Peyer's patch (tissue), 4 donors: ENCODE measurements at places on chromosomes 11 and 22.

- DNase-seq = peak; percentile 76
Measured at GRCh38 chr22:46803031-46803880, 40.8 kb downstream of the TBC1D22A start.

- DNase-seq = no peak
Measured at GRCh38 chr22:33544707-33545106, 375.6 kb downstream of the LARGE1 start.

GRCh38 chr11:64620381-64620971 is 29.5 kb downstream of the SLC22A12 start:
- DNase-seq = no peak

DNA sequence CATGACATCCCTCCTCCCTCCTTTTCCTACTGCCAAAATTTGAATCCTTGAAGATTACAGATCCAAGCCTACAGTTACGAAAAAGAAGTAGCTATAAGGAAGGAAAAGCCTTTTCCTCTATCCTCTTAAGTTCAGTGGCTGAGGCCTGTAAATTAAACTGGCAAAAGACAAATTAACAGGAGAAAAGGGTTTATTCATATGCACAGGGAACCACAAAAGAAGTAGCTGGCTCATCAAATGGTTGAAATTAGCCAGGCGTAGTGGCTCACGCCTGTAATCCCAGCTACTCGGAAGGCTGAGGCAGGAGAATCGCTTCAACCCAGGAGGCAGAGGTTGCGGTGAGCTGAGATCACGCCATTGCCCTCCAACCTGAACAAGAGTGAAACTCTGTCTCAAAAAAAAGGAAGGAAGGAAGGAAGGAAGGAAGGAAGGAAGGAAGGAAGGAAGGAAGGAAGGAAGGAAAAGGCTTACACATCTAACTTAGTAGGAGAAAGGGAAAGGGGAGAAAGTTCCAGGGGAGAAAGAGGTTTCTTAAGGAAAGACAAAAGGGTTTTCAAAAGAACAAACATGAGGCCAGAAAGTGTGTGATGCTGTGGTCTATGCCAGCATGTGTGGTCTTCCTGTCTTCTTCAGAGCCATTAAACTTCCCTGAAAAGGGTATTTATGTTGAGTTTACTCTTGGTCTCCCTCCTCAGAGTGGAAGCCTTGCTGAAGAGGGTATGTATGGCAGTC is 5.1 kb upstream of the SMPD1 start:
- DNase-seq = no peak

DNA sequence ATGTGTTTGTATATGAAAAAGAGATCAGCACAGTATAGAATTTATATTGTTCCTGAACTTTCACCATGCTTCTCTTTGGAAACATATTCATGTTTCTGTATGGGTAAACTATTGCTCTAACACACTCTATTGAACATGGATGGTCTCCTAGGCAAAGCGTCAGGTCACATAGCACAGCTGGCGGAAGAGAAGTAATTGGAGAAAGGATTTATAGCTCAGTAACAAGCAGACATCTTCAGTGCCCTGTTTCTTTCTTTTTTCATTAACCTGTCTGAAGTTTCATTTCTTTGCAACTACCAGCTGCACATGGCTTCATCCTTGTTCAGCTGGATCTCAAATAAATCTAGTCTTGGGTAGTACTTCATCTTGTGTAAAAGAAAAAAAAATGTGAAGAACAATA is 84.4 kb upstream of the TRPC6 start:
- no peak for DNase-seq

- DNase-seq = no peak
Measured at GRCh38 chr11:113174882-113175281, 139.5 kb upstream of the TTC12 start.

- DNase-seq = no peak
Measured at GRCh38 chr11:72872012-72872411, 57.8 kb downstream of the ATG16L2 start.

- no peak for DNase-seq
Measured at GRCh38 chr11:17445240-17445795, 31.3 kb downstream of the ABCC8 start.

- no peak for DNase-seq
Measured at GRCh38 chr11:8768625-8769333, 86.2 kb downstream of the RPL27A start.

DNA sequence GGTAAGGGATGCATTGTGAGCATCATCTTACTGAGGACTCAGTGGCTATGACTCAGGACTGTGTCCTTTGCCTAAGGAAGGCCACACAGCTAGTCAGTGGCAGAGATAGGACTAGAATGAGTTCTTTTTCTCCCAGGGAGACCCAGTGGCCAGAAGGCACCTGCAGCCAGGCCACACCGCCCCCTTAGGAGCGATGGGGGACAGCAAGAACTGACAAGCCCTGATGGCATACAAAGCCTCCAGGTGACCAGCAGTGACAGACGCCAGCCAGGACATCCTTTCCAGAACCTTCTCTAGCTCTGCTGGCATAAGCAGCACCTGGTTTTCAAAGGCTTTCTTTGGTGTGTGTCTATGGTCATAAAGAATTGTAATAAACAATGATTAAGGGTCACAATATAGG is 240.1 kb downstream of the ST3GAL4 start:
- DNase-seq = no peak

DNA sequence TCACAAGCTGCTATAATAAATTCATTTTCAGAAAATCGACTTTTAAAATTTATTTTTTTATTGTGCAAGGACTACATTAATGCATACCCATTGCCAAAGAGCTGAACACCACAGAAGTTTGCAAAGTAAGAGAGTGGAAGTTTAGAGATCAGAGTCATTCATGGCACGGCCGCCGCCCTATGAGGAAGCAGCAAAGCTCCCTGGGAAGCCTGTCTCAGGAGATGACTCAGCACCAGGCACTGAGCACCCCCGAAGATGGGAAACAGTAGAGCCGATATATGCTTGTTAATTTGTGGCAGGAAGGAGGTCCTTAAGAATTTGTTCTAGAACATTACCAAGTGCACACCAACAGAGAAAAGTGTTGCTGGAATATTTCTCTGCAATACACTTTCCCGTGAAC is 693.7 kb downstream of the OPCML start:
- DNase-seq = no peak

DNA sequence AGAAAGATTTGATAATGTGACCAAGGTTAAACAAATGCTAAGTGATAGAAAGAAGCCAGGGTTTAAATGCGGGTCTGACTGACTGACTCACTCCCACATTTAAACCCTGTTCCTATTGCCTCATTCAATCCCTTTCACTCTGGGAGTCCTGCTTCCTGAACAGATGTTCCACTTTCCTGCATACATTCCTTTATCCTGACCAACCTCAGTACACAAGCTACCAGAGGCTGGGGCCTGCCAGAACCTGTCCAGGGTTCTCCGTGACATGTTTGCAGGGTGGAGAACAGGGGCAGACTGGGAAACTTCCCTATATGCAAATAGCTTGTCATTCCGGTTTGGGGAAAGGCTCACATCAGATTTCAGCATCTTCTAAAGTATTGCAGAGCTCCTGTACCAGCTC is 3.0 kb upstream of the ANKK1 start:
- DNase-seq = no peak

GRCh38 chr11:100546714-100547113 is 140.4 kb upstream of the ARHGAP42 start:
- DNase-seq = no peak

DNA sequence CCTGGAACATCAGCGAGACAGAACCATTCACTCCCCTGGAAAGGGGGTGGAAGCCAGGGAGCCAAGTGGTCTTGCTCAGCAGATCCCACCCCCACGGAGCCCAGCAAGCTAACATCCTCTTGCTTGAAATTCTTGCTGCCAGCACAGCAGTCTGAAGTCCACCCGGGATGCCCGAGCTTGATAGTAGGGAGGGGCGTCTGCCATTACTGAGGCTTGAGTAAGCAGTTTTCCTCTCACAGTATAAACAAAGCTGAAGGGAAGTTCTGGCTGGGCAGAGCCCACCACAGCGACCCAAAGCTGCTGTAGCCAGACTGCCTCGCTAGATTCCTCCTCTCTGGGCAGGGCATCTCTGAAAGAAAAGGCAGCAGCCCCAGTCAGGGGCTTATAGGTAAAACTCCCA is 764.8 kb upstream of the LUZP2 start:
- no peak for DNase-seq

- DNase-seq = no peak
Measured at GRCh38 chr11:66150140-66150539, 80.1 kb downstream of the PACS1 start.
